Activated CD4-positive, alpha-beta T cell treated with anti-CD3 and anti-CD28 coated beads, Interleukin-2, amount 50 U/mL, for 1 hour (primary cell): ENCODE measurements at places on chromosomes 3 and 15.

GRCh38 chr15:38945551-38946298, 381.1 kb upstream of the RASGRP1 start:
- DNase-seq = no peak

GRCh38 chr3:30302027-30302426, 304.4 kb upstream of the TGFBR2 start:
- DNase-seq = no peak

- DNase-seq = no peak
These were observed 4.7 kb downstream of the EHD4 start for GRCh38 chr15:41967506-41968206.

GRCh38 chr3:30984855-30985749, 90.6 kb upstream of the GADL1 start:
- no peak for DNase-seq

DNA sequence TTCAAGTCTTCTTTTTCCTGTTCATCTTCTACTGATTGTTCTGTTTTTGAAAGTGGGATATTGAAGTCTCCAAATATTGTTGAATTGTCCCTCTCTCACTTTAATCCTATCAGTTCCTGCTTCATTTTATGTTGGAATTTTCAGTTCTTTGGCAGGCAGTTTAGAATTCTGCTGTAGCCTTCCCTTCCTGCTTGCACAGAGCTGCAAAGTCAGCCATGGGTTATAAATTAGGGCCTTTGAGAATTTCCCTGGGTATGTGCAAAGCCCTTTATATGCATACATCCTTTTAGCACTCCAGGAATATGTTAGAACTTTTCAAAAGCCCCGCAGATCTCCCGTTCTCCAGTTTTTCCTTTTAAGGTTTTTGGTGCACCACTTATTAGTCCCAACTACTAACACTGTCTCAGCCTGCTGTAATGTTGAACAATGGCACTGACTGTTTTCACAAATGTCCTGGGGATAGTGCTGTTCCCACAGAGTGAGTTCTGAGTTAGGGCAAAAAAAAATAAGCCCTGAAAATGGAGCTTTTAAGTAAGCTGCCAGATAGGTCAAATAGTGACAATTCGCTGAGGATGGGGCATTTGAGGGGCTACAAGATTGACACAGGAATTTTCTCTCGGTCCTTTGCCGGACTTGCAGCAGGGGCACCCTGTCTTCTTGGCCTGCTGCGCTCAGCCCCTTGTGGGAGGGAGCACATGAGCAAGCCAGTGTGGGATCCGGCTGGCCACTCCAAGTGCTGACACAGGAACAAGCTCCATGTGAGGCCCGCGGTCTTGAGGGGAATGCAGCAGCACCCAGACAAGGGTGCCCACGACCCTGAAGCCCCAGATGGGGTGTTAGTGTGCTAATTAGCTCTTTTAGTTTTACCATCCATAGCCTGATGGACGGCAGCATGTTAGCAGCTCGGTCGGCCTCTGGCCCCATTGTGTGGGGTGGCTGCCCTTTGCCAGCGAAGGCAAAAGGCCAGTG, 96.0 kb downstream of the VPS8 start:
- DNase-seq = no peak
